Daoy (cell line): ENCODE measurements at places on chromosomes 3 and 15. TPM values are rescaled to one million over a fixed set of nuclear protein-coding genes. Genes with fewer than 3 reads are reported as not detected.

Gene ANXA2
- 2,152 and 2,505 TPM in 2 replicates for total RNA-seq

Gene DAPK2
- total RNA-seq: 1.5 and 1.9 TPM in 2 replicates

Gene ADGRG7
- not detected in 2 replicates for total RNA-seq

Gene NPAP1
- 0.03 and 0.17 TPM in 2 replicates for total RNA-seq

Gene CISH
- 0.46 TPM in 1 of 2 replicates, not detected in the other for total RNA-seq

Gene EIF4G1
- 320 and 355 TPM in 2 replicates for total RNA-seq

DNA sequence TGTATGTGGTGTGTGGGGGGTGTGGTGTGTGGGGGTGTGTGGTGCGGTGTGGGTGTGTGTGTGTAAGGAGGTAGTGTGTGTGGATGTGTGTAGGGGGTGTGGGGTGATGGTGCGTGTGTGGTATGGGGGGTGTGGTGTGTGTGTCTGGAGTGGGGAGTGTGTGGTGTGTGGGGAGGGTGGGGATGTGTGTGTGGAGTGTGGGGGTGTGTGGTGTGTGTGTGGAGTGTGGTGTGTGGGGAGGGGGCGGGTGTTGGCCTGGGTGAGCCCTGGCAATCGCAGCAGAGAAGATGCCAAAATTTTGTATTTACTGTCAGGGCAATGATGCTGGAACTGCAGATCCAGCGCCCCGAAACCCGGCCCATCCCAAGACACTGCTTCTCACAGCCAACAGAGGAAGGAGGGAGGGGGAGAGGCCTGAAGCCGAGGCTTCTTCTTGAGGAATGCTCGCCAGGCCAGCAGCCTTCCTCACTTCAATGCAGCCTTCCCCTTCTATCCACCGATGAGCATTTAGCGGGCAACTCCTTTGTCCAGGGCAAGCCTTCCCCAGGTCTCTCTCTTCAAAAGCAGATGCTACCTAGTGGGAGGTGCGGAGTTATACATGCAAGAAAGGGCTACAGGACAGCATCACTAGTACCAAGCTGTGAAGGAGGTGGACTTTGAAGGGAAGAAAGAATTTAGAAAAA is 11.9 kb upstream of the SRP14 start:
- no peak for DNase-seq

DNA sequence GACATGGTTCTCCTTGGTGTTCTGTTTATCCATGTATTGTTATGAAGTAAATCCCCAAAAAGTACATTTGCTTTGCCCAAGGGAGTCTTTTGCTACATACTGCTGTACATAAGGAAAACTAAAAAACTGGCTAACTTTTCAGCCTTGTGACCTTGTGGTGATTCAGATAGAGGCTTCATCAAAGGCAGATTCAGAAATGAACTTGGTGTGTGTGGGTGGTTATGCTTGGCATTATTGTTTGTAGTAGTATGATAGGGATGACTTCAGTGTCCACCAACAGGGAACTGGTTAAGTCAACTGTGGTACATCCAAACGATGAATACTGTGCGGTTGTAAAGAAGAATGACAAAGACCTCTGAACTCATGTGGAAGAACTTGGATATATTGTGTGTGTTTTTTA is 75.6 kb upstream of the CHRNB4 start:
- no peak for DNase-seq

DNA sequence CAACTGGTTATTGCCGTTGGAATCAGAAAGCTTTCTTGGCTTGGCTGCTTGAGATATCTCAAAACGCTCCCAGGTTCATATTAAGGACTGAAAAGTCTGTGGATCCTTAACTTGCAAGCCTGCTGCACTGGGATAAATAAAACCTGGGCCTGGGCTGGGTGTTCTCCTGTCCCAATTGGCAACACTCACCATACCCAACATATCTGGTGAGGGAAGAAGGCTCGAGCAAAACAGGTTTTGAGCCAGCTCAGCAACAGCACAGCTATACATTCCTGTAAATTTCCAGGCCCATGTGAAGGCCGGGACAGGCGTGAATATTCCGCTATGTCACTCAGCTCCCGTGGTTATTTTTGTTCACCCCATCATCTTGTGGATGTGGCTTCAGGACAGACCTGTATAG is 169.0 kb upstream of the BCL6 start:
- no peak for DNase-seq

GRCh38 chr3:171769461-171769860 is 40.8 kb downstream of the PLD1 start:
- no peak for DNase-seq

DNA sequence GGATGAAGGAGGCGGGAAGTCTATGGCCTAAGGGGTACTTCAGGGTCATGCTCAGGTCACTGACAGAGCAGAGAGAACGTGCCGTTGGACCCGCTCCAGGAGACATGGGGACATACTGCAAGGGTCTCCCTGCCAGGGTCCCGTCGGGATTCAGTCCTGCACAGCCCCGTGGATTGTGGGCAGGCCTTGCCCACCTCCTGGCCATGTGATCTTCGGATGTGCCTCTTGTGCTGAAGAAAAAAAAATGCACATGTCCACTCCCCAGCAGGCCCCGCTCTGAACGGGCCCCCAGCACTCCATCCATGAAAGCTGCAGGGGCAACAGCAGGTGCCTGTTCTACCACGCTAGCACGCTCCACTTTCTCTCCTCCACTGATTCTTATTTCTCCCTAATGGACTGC is 22.9 kb downstream of the ST8SIA2 start:
- no peak for DNase-seq

GRCh38 chr3:161177991-161178390 is 43.1 kb upstream of the NMD3 start:
- peak; percentile 34 for DNase-seq

DNA sequence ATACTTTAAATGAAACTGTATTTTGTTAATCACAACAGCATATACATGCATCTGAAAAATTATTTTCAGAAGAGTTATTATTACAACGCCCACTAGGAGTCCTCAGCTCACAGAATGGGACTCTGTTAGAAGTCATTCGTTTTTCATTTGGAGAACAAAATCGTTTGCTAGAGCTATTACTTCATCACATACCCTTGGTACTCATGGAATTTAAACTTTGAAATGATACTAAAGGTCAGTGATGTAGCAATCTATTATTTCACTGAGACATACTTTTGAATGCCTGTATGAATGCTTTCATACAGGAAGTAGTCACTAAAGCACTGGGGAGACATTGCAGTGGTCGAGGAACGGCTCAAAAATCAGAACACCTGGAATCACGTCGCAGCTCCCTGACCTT is 198.1 kb downstream of the MBNL1 start:
- no peak for DNase-seq

- peak; percentile 29 for DNase-seq
These were observed 11.5 kb downstream of the APH1B start for GRCh38 chr15:63288778-63289378.
